ENCODE measurements at places on chromosomes 13 and 19.

GRCh38 chr13:100493418-100493817 is 95.2 kb downstream of the GGACT start:
- DNase-seq, result no peak

GRCh38 chr19:46429999-46430398 is 1.3 kb upstream of the PNMA8C start:
- DNase-seq, result no peak

DNA sequence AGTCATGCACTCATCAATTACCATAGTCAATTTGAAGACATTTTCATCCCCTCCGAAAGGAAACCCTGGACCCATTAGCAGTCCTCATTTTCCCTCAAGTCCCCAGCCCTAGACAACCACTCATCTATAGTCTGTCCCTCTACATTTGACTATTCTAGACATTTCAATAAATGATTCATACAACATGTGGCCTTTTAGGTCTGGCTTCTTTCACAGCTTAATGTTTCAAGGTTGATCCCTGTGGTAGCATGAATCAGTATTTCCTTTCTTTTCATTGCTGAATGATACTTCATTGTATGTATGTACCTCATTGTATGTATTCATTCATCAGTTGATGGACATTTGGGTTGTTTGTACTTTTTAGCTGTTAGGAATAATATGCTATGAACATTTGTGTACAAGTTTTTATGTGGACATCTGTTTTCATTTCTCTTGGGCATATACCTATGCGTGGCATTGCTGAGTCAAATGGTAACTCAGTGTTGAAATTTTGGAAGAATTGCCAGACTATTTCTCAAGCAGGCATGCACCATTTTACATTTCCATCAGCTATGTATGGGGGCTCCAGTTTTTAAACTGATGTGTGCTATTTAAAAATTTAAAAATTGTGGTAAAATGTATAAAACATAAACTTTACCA is 18.4 kb downstream of the SPATA13 start:
- no peak for DNase-seq

DNA sequence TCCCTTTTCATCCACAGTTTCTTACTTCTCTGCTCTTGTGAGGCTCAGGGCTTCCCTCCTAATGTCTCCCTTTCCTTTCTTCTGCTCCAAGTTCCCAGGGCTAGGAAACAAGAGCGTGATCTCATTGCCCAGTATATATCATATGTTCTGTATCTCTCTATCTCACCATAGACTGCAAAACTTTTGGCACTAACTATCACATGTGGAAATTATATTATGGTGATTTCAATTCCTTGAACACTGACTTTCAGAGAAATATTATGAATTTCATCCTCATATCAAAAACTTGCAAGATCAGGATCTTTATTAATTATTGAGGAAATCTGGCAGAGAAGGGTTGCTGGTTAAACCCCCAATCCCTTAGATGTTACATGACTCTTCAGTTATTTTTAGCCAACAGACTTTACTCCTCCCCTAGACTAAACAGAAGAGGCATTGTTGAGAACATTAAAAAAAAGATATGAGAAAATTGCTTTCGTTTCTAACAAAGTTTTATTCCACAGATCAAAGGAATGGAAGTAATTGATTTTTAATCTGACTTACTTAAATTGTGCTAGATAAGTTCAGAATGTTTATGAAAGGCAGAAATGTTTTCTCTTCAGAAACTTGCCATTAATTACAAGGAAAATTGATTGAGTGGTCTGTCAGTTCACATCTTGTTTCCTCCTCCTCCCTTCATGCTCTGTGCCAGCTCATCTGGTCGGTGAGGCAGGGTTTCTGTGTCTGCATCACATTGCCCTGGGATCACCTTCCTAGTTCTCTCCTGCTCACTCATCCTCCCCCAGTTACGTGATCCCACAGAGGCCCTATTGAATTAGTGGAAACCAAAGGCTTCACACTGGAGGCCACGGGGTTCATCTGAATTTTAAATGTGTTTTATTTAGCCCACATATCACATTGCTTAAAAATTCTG is 378.5 kb downstream of the LMO7 start:
- DNase-seq, result peak; percentile 21

- DNase-seq, result no peak
Observed at GRCh38 chr19:28521614-28522544, 691.1 kb downstream of the UQCRFS1 start.

GRCh38 chr19:19568802-19569756 is 31.0 kb downstream of the CILP2 start:
- DNase-seq, result no peak

- DNase-seq, result no peak
Observed at GRCh38 chr13:41085961-41086585, 24.8 kb downstream of the WBP4 start.

- no peak for DNase-seq
Observed at GRCh38 chr19:8476524-8476923, 25.9 kb downstream of the PRAM1 start.

- no peak for DNase-seq
Observed at GRCh38 chr13:36142735-36143134, 11.6 kb upstream of the DCLK1 start.

DNA sequence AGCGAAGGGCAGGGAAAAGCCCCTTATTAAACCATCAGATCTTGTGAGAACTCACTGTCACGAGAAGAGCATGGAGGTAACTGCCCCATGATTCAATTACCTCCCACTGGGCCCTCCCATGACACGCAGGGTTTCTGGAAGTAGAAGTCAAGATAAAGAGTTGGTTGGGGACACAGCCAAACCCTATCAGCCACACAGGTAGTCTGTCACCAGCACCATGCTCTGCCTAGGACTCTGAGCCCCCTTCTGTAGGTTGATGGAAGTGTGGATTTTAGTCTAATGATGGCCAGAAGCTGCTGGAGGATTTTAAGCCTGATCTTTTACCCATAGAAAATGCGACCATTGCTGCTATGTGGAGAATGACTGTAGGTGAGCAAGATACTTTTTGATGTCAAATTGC is 60.8 kb downstream of the ARHGEF7 start:
- no peak for DNase-seq

- DNase-seq, result no peak
Observed at GRCh38 chr13:112071102-112071722, 4.3 kb downstream of the SOX1 start.

DNA sequence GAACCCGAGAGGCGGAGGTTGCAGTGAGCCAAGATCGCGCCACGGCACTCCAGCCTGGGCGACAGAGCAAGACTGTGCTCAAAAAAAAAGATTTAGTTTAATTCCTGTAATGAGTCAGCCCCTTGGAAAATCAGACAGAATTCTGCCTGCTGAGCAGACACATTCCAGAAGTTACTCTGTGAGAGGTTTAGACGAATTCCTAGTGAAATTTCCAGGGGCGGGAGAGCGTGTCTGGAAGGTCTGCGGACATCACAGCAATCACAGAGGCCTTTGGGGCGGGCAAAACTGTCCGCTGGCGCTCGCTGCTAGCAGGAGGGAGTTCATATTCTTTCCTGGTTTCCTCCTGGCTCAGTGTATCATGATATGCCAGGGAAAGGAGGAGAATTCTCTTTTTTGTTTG is 17.5 kb downstream of the MISP start:
- peak; percentile 56 for DNase-seq

DNA sequence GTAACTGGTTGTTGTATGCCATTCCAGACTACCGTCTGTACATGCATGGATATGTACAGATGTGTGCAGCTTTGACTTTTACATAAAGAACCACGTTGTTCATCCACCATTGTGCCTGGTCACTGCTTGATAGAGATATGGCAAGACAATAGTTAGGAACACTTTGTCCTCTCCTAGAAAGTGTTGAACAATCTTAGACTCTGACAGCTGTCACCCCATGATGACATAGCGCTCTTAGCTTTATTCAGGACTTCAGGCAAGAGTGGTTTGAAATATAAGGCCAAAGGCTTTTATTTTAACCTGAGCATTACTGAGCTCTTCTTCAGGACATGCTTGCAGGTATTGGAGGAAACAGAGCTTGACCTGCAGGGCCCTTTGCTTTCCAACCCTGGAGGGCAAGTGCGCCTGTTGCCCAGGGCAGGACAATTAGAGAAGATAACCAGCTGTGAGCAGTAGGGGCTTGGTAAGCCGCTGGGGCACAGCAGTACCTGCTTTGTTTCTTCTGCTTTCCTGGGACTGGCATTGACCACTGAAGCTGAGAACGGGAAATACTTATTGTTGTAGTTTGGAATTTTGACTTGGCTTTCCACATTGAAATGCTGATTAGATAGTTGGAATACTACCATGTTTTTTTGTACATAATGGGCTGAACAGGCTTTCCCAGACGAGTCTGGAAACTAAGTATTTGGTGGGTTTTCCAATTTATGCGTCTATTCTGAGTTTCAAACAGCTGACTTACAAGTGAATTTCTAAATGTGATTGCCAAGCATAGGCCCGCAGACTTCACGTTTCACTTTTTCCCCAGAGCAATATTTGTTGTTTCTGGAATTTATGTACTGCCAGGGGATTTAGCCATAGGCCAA is 51.1 kb downstream of the GARRE1 start:
- no peak for DNase-seq

All from lung (tissue), 17 donors.